Skin of body (tissue), 3 donors: ENCODE measurements at places on chromosomes 3 and 15.

- no peak for DNase-seq
Observed at GRCh38 chr3:188470508-188471130, 316.7 kb downstream of the LPP start.

DNA sequence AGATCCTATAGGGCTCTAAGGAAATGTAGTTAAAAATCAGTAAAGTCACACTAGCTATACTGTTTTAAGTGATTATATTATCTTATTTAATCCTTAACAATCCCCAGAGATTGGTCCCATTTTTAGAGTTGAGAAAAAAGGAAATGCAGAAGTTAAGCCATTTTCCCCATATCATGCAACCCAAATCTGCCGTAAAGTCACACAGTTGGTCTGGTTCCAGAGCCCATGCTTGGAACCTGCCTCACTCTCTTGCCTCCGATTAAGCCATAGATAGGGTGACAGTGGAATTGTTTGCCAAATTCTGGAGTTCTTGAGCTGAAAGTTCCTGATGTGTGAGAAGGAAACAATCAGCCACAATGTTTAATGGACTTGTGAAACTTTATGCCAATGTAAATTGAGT, 2.3 kb upstream of the P2RY13 start:
- DNase-seq: no peak

DNA sequence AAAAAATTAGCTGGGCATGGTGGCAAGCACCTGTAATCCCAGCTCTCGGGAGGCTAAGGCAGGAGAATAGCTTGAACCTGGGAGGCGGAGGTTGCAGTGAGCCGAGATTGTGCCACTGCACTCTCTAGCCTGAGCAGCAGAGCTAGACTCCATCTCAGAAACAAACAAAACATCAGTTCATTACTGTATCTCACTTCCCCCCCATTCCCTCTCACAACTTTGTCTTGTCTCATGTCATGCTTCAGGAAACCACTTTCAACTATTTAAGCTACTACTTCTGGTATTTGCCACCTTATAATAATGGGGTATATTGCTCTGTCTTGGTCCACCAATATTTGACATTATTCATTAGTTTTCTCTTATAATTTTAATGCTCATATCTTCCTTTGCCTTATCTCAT, 26.2 kb downstream of the PIK3CA start:
- DNase-seq: no peak

GRCh38 chr15:41011055-41011815, 58.0 kb downstream of the CHAC1 start:
- no peak for DNase-seq

DNA sequence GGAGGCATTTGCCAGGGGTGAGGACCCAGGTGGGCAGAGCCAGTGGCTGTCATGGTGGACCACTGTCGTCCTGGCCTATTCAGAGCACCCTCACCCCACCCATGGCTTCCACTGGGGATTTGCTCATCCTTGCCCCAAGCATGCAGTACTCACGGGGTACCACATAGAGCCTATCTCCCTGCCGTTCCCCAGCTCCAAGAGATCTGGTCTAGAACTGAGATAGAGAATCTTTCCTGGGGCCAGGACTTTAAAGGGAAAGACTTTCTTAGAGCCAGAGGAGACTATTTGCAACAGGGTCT, 76.9 kb upstream of the TNFAIP8L3 start:
- no peak for DNase-seq

DNA sequence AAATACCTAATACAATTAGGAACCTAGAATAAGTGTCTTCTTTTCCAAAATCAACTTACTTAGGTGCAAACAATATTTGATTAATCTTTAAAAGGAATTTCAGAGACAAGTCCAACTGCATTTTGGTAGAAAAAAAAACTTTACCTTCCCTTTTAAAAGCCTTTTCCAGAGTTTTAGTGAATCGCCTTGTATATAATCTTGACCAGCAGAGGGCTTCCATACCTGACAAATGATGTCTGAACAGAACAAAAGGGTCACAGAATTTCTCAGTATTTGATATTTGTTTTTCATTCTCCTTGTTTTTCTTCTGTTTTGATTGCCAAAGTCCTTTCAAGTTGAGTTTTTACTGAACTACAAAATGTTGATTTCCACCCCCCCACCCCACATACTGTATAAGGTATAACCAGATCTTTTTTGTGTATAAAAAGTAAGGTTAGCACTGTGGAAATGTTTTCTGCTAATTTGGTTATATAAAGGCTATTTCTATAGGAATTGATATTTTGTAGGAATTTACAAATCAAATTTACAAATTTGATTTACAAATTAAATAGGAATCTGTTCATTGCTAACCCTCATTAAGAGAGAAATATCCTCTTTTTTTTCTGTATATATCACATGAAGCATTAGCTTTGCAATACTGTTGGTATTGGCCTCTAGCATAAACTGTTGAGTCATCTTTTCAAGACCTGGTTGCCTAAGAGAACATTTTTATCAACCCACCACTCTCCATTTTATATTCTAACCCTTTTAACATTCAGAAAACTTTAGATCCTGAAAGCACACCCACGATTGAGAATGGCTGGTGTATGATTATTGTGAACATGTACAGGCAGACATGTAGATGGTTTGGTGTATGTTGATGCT, 464.1 kb upstream of the RARB start:
- DNase-seq: peak; percentile 11
